ENCODE measurements at places on chromosomes 5 and 9.

DNA sequence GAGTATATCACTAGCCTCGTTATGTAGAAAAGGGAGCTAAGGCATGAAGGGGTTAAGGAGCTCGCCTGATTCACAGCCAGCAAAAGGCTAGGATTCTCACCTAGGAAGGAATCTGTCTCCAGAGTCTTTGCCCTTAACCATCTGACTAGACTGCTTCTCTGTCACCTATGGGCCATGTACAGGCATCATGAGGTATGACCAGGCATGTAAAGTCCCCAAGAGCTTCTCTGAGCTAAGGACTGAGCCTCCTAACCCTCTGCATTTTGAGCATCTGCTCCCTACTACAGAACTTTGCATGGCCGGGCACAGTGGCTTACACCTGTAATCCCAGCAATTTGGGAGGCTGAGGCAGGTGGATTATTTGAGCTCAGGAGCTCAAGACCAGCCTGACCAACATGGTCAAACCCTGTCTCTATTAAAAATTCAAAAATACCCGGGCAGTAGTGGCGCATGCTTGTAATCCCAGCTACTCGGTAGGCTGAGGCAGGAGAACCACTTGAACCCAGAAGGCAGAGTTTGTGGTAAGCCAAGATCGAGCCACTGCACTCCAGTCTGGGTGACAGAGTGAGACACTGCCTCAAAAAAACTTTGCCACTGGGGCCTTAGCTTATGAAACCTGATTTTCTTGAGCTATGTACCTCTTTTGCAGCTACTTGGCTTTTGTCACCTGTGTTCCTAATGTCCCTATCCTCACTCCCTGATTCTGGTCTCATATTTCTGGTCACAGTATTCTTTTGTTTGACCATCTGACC, 33.2 kb upstream of the IL7R start:
- DNase-seq: no peak

DNA sequence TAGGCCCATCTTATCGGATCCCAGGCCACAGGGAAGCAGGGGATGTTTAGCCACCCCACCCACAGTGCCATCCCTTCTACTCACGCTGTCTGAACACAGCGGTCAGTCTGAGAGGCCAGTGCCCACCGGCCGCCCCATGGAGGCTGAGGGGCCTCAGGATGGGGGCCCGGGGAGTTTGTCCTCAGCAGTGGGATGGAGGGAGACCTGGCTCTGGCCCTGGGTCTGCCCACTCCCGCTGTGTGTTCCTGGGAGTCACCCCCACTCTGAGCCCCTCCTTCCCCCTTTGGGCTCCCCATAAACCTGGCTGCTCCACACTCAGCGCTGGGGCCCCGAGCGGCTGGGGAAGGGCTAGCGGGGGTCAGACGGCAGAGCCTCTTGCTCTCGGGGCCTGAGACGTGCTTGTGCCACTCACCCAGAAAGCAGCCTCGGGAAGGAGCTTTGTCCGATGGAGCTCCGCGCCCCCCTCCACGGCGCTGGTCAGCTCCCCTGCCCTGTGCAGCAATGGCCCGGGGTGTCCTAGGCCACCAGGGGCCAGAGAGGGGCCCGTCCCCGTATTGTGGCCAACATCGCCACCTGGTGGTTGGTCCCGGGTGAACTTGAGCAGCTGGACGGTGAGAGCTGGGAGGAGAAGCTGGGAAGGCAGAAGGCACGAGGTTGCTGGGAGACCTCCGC, 10.9 kb upstream of the LAMC3 start:
- DNase-seq: peak; percentile 54

DNA sequence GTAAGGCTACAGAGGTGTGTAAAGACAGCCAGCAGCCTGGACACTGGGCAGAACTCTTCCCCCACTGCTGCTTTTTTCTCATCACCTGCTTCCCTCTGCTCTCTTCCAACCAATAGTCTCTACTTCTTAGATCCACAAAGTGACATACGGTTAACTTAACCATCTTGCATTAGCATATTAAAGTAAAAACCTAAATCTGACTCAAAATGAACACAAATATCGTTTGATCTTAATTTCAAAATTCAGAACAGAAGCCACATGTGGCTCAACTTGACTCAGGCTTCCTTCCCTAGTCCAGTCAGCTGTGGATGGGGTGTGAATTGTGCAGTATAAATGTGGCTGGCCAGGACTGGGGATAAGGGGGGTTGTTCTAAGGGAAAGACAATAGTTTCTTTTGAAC, 114.3 kb downstream of the STARD4 start:
- DNase-seq: no peak

- no peak for DNase-seq
Observed at GRCh38 chr5:172733974-172734346, 37.0 kb downstream of the DUSP1 start.

- DNase-seq: no peak
Observed at GRCh38 chr9:34334337-34334824, 5.0 kb downstream of the NUDT2 start.

DNA sequence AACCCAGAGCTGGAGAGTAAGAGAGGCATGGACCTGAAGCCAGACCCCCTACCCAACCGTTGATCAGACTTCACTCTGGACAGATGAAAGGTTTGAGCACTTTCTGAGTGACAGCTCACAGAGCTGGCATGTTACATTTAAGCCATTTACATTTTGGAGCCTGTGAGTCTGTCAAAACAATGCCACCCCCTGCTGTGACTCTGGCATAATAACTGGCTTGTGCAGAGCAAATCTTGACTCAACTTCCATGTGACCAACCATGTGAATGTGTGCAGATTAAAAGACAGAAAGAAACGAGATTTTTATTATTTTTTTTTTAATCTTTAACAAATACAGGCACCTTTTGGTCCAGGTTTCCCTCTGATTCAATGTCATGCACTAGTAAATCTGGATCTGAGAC, 48.5 kb downstream of the MFAP3 start:
- peak; percentile 15 for DNase-seq

DNA sequence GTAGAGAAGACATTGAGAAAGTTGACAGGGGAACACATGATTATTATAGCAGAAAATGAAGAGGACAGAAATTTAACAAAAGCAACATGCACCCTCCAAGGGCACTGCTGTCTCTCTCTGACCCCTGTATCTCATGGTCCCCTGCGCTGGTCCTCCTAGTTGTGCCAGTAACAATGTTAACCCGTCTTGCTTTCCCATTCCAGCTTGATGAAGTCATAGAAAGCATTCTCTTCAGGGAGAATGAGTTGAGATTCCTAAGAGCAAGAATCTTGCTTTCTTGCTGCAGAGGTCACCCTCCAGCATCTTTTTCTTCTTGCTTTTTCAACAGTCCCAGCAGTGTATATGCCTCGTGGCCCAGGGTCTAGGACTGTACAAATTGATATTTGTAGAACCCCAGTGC, 279.6 kb upstream of the ADAMTSL1 start:
- no peak for DNase-seq

GRCh38 chr5:169538944-169539343, 44.6 kb upstream of the SPDL1 start:
- no peak for DNase-seq

DNA sequence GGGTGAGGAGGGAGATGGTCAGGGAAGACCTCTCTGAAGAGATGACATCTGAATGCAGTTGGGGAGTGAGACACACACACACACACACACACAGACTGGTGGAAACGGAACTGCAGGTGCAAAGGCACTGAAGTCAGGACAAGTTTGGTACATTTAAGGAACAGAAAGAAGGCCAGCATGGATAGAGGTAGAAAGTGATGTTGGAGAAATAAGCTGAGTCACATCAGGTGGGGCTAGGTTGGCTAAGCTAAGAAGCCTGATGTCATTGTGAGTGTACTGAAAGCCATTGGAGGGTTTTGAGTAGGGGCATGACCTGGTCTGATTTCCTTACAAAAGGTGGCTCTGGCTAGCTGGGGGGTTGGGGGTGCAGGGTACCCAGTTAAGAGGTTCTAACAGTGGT, 3.1 kb downstream of the BSPRY start:
- no peak for DNase-seq

DNA sequence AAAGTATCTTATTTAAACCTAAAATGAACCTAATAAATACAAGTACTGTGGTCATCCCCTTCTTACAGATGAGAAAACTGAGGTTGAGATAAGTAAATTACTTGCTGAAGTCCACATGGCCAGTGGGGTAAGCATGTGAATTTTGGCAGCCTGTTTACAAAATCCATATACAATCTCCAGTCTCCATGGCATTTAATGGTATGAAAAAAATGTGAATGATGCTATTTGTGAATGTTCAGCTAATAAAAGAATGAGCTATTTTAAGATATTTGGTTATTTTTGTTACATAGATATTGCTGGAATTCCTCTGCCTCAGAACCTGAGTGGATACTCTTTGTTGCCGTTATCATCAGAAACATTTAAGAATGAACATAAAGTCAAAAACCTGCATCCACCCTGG, 19.3 kb upstream of the GPR150 start:
- no peak for DNase-seq

DNA sequence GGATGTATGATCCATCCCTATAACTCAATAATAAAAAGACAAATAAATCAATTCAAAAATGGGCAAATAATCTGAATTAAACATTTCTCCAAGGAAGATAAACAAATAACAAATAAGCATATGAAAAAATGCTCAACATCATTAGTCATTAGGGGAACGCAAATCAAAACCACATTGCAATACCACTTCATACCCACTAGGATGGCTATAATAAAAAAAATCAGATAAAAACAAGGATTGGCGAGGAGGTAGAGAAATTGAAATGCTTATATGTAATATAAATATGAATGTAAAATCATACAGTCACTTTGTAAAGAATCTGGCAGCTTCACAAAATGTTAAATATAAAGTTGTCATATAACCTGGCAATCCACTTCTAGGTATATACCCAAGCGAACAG, 52.3 kb upstream of the TBCA start:
- DNase-seq: no peak

GRCh38 chr9:97840521-97840920, 12.5 kb upstream of the FOXE1 start:
- DNase-seq: no peak

GRCh38 chr9:2854617-2855016, 10.7 kb upstream of the PUM3 start:
- DNase-seq: no peak

GRCh38 chr9:7118633-7119032, 360.9 kb downstream of the KDM4C start:
- no peak for DNase-seq
